ENCODE measurements at places on chromosomes 7 and 10.
A peak's percentile ranks its signal among the peaks of the same experiment; 100 is the strongest.

- DNase-seq = no peak
These were observed 114.6 kb downstream of the ARL4A start for GRCh38 chr7:12802070-12802469.

GRCh38 chr7:116525298-116525912 is 569 bp downstream of the CAV1 start:
- peak; percentile 52 for DNase-seq

- no peak for DNase-seq
These were observed 225.8 kb upstream of the PCLO start for GRCh38 chr7:83388436-83388835.

DNA sequence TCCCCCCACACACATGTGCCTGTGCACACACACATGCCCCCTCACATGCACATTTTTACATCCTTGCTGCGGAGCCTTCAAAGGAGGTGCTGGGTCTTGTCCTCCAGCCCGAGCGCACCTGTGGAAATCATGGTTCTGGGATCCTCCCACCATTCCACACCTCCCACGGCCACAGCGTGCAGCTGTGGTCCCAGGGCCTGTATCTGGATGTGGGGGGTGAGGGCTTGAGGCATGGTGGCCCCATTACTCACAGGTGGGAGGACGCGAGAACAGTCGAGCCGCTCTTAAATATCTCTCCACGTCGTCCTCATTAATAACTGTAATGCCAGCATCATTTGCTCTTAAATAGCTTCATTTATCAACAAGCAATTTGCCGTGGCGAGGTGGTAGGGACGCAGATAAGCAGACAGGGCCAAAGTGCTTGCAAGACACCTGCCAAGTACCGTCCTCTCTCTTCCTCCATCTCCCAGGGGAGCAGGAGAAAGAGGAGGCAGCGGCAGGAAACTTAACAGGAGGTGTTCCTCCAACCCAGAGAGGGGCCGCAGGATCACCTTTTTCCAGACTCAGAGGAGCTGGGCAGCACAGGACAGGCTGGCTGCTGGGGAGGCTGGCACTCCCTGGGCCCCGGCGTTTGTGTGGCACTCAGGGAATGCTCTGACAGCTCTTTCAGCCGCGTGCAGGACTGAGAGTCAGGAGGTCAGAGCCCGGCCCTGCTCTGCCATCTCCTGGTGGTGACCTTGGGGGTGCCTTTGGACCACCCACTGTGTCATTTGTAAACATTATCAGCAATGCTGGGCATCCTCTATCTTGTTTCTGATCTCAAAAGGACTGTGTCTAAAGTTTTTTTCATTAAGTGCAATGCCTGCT is 87.4 kb downstream of the CDH23 start:
- DNase-seq = no peak

- DNase-seq = no peak
These were observed 239.8 kb upstream of the TMEM72 start for GRCh38 chr10:44671319-44671718.

- DNase-seq = peak; percentile 71
These were observed 9.3 kb downstream of the RPP38 start for GRCh38 chr10:15106352-15107013.

DNA sequence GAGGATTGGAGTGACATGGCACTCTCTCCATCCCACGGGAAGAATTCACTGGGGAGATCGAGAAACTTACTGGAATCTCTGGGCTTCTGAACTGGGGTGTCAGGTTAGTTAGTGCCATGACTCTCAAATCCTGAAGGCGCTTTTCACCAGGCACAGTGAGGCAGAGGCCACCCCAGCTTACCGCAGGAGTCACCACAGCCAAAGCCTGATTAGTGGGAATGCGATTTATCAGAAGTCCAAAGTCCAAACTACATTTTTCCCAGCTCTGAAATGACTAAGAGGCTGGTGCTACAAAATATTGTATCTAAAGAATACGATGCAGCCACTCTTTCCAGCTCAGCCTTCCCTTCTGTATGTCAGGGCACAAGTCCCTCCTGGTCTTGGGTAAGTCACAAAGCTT is 334.8 kb upstream of the SHH start:
- DNase-seq = no peak

GRCh38 chr7:48741545-48741944 is 182.8 kb upstream of the CDC14C start:
- no peak for DNase-seq

DNA sequence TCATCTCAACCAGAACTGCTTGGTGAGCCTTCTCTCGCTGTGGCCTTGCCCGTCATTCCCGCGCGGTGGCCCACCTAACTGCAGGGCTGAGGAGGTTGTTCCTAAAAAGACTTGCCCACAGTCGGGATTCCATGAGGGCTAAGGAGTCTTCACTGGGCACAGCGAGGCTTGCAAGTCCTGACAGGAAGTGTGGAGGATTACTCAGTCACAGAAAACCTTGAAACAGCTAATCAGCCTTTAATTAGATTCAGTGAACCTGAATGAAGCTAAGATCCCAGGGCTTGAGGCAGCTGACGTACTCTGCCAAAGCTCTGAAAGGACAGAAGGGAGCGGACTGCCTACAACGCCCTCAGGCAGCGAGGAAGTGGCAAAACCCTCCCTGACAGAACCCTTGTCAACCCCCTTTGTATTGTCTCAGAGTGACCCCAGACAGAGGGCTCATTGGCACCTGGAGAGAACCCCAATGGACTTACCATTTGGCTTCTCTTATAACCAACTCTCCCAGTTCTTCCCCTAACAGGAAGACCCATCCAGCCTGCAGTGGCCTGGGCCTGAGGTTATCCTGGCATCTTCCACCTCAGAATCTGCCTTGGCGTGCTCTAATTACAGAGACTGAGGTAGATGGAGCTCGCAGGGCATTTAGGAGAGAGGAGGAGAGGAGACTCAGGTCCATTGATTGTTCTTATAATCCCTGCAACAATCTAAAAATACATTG is 2.5 kb upstream of the LAMB4 start:
- no peak for DNase-seq

GRCh38 chr10:59907537-59907917 is 1.2 kb upstream of the CCDC6 start:
- peak; percentile 54 for DNase-seq

GRCh38 chr10:87761892-87762291 is 56.1 kb downstream of the ATAD1 start:
- DNase-seq = no peak

GRCh38 chr7:121305109-121305508 is 23.7 kb upstream of the WNT16 start:
- DNase-seq = no peak

- no peak for DNase-seq
These were observed 126.3 kb downstream of the LRRC18 start for GRCh38 chr10:48813291-48813690.

- DNase-seq = no peak
These were observed 89.9 kb downstream of the JMJD1C start for GRCh38 chr10:63375859-63376258.

GRCh38 chr10:77333610-77334340 is 303.8 kb downstream of the KCNMA1 start:
- DNase-seq = no peak

- no peak for DNase-seq
These were observed 2.7 kb upstream of the PPP2R2D start for GRCh38 chr10:131898061-131898460.

DNA sequence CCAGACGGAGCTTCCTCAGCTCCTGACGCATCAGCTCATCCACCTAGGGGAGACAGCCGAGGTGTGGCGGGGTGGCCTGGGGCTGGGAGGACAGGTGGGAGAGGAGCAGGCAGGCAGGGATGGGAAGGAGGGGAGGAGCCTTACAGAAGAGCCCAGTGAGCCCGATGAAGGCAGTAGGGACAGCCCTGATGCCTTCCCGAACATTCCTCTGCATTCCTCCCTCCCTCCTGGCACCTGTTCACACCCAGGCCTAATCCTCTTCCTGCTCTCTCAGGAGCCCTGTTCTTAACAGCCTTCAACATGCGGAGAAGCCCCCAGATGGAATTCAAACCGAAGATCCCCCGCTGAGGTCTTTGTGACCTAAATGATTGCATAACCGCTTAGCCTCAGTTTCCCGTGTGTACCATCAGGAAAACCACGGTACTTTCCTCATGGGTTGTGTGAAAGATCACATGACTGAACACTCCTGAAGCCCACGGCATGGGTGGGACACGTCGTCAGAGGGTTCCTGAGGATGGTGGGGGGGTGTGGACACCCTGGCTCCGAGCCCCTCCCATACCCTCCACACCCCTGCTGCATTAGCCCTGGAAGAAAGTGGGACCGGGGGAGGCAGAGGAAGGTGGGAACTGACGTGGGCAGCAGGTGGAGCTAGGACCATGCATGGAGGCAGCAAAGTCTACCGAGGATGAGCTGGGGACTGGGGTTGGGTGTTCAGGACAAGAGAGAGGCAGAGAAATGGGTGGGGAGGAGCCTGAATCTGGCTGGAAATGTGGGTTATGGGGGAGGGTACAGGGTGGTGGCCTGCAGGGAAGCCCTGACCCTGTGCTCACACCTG is 8.8 kb upstream of the ASB10 start:
- no peak for DNase-seq

GRCh38 chr7:129536323-129536722 is 34.0 kb downstream of the SMKR1 start:
- DNase-seq = no peak
